ENCODE measurements at places on chromosomes 2 and 18. TPM values are rescaled to one million over a fixed set of nuclear protein-coding genes. Genes with fewer than 3 reads are reported as not detected.

- peaks cover 12% of the 10 kb centered on the region for H3K4me1 ChIP-seq
- H3K27ac ChIP-seq = no peak overlapping the region
- DNase-seq = no peak
- no peak overlapping the region for H3K4me3 ChIP-seq
- H3K27me3 ChIP-seq = no peaks in the 10 kb centered on the region
Measured at GRCh38 chr2:231701456-231702373, 6.6 kb upstream of the PTMA start.

DNA sequence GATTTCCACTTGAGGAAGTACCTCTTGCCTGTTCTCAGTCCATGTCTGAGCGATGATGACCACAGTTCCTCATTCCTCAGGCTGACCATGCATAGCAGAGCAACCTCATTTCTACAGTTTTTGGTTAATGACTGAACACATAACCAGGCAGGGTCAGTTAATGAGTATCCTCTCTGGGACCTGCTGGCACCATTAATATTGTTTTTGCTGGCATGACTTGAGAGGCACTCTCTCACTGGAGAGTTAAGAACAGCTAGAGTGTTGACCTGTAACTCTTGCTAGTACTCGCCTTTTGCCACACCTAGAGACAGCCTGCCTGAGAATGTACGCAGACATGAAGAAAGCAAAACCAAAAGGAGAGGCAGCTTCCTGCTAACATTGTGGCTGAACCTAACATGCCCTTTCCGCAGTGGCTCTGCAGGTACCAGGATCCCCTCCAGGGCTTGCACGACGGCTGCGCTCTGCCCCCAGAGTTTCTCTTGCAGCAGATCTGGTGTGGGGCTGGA, 23.9 kb downstream of the PECR start:
- DNase-seq = peak; percentile 65
- H3K27me3 ChIP-seq = no peaks in the 10 kb centered on the region
- H3K36me3 ChIP-seq = no peaks in the 10 kb centered on the region
- H3K27ac ChIP-seq = peak overlapping the region; percentile 61
- no peak overlapping the region for H3K4me3 ChIP-seq

The NTSR2 gene
- not detected for total RNA-seq

GRCh38 chr2:12847694-12848575, 131.2 kb downstream of the TRIB2 start:
- no peak for DNase-seq
- H3K36me3 ChIP-seq = no peaks in the 10 kb centered on the region
- H3K4me1 ChIP-seq = no peaks in the 10 kb centered on the region
- H3K27ac ChIP-seq = no peak overlapping the region

GRCh38 chr2:32425719-32426141, 68.9 kb downstream of the BIRC6 start:
- no peaks in the 10 kb centered on the region for H3K36me3 ChIP-seq
- H3K4me3 ChIP-seq = no peak overlapping the region
- no peak overlapping the region for H3K27ac ChIP-seq
- H3K4me1 ChIP-seq = peaks cover 60% of the 10 kb centered on the region
- H3K27me3 ChIP-seq = no peaks in the 10 kb centered on the region
- DNase-seq = no peak

The CDH2 gene
- total RNA-seq = not detected

The KLHL29 gene
- total RNA-seq = 1.9 TPM

- H3K4me1 ChIP-seq = no peaks in the 10 kb centered on the region
- no peaks in the 10 kb centered on the region for H3K36me3 ChIP-seq
- no peaks in the 10 kb centered on the region for H3K27me3 ChIP-seq
- no peak for DNase-seq
- H3K27ac ChIP-seq = no peak overlapping the region
- no peak overlapping the region for H3K4me3 ChIP-seq
Measured at GRCh38 chr2:63436488-63436887, 151.8 kb downstream of the WDPCP start.

GRCh38 chr2:30626397-30626796, 179.4 kb downstream of the LCLAT1 start:
- no peak overlapping the region for H3K27ac ChIP-seq
- no peaks in the 10 kb centered on the region for H3K36me3 ChIP-seq
- no peaks in the 10 kb centered on the region for H3K27me3 ChIP-seq
- no peak for DNase-seq

DNA sequence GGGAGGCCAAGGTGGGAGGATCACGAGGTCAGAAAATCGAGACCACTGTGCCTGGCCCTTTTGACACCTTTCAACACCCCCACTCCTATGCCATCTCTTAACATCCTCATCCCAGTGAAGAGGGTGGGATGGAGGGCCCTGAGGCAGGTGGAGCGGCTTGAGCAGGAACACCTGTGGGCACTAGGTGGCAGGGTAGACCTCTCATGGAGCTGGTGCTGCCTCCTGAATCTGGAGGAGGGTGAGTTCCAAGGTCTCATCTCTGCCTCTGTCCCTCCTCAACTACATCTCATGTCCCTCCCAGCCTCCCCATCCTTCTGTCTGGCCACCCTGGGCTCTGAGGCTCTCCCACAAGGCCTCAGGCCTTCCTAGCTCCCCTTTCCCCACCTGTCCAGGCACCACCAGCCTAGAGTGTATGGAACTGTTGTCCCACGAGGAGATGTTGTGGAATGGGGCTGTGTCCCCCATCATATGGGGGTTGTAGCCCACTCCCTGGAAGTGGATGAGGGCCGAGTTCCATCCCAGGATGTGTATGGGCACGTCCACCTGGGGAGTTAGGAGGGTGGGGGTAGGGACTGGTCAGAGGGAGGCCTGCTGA, 17.0 kb upstream of the CRYBA2 start:
- H3K4me3 ChIP-seq = no peak overlapping the region
- H3K4me1 ChIP-seq = no peaks in the 10 kb centered on the region
- H3K27ac ChIP-seq = no peak overlapping the region
- DNase-seq = no peak
- no peaks in the 10 kb centered on the region for H3K27me3 ChIP-seq

The DAW1 gene
- not detected for total RNA-seq

The GORASP2 gene
- total RNA-seq = 82.4 TPM

- no peak overlapping the region for H3K27ac ChIP-seq
- H3K4me1 ChIP-seq = no peaks in the 10 kb centered on the region
- no peak overlapping the region for H3K4me3 ChIP-seq
- DNase-seq = no peak
- H3K27me3 ChIP-seq = no peaks in the 10 kb centered on the region
- no peaks in the 10 kb centered on the region for H3K36me3 ChIP-seq
Measured at GRCh38 chr2:215695861-215696260, 260.0 kb upstream of the FN1 start.

DNA sequence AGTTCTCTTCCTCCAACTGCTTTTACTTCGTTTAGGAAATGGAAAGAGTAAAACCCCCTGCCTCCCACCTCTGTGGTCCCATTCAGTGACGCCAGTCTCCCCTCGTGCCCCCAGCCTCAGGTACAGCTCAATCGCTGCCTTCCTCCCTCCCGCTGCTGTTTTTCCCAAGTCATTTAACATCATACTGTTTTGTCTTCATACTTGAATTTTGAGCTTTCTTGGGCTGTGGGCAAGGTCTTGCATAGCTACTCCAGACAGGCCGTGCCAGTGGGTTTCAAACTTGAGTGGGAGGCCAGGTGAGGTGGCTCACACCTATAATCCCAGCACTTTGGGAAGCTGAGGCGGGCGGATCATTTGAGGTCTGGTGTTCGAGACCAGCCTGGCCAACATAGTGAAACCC, 155.3 kb downstream of the TANC1 start:
- H3K36me3 ChIP-seq = no peaks in the 10 kb centered on the region
- H3K4me3 ChIP-seq = no peak overlapping the region
- DNase-seq = no peak
- H3K27ac ChIP-seq = no peak overlapping the region
- H3K27me3 ChIP-seq = no peaks in the 10 kb centered on the region
- H3K4me1 ChIP-seq = no peaks in the 10 kb centered on the region

GRCh38 chr18:46293742-46294181, 189.6 kb downstream of the HAUS1 start:
- H3K27ac ChIP-seq = no peak overlapping the region
- H3K27me3 ChIP-seq = no peaks in the 10 kb centered on the region
- H3K4me1 ChIP-seq = no peaks in the 10 kb centered on the region
- no peak for DNase-seq

The HES6 gene
- 2.1 TPM for total RNA-seq

DNA sequence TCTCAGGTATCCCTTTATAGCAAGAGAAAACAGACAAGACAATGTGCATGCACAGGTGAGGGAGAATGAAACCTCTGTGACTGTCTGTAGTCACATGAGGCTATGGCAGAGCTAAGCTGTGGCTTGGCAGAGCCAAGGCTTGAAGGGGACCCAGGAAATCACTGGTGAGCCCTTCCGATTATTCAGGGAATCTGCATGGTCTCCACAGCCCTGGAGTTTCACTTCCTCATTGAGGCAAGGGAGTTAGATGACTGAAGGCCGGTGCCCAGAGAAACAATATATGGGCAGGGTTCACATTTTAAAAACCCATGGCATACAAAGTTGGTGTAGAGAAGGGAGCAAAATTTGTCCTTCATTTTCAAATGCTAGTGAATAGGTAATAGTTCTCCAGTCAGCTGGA, 144.4 kb upstream of the REV1 start:
- H3K4me1 ChIP-seq = no peaks in the 10 kb centered on the region
- H3K27me3 ChIP-seq = no peaks in the 10 kb centered on the region
- no peak for DNase-seq
- no peaks in the 10 kb centered on the region for H3K36me3 ChIP-seq

DNA sequence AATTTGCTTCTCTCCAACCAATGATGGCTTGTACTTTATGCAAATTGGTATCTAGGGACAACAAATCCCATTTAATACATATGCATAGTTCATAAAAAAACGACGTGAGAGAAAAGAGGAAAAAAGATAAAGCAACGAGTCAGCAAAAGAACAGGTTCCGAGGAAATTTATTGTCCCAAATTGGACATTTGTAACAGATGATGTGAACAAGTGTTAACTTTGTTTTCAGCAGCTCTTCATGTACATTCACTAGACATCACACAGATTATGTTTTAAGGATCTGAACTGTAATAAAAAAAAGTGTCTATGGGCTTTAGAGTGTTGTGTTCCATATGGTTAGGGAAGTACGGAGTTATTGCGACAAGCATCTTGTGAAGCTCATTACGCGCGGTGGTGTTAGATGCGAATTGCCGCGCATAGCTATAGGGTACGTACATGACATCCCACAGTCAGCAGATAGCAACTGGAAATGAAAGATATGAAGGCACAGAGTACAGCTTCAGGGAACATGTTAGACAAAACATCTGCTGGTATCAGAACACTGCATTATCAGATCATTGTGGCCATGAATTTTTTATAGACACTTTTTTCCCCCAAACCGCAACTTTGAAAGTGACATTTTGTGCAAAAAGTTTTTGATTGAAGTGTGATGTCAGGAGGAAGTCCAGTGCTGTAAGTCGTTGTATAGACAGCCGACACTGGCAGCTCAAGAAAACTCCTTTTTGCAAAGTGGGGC, 1073.1 kb upstream of the FANCL start:
- no peak overlapping the region for H3K4me3 ChIP-seq
- DNase-seq = no peak
- H3K4me1 ChIP-seq = no peaks in the 10 kb centered on the region
- H3K27me3 ChIP-seq = no peaks in the 10 kb centered on the region
- no peak overlapping the region for H3K27ac ChIP-seq

GRCh38 chr2:147456779-147457178, 388.1 kb upstream of the ACVR2A start:
- no peaks in the 10 kb centered on the region for H3K27me3 ChIP-seq
- H3K27ac ChIP-seq = no peak overlapping the region
- no peaks in the 10 kb centered on the region for H3K36me3 ChIP-seq
- no peak overlapping the region for H3K4me3 ChIP-seq
- no peaks in the 10 kb centered on the region for H3K4me1 ChIP-seq

The CD207 gene
- total RNA-seq = not detected

The ABCG5 gene
- not detected for total RNA-seq

- H3K4me1 ChIP-seq = peaks cover 10% of the 10 kb centered on the region
- H3K4me3 ChIP-seq = no peak overlapping the region
- no peak overlapping the region for H3K27ac ChIP-seq
- peaks cover 20% of the 10 kb centered on the region for H3K36me3 ChIP-seq
- H3K27me3 ChIP-seq = no peaks in the 10 kb centered on the region
Measured at GRCh38 chr2:174454566-174454965, 32.3 kb downstream of the GPR155 start.

DNA sequence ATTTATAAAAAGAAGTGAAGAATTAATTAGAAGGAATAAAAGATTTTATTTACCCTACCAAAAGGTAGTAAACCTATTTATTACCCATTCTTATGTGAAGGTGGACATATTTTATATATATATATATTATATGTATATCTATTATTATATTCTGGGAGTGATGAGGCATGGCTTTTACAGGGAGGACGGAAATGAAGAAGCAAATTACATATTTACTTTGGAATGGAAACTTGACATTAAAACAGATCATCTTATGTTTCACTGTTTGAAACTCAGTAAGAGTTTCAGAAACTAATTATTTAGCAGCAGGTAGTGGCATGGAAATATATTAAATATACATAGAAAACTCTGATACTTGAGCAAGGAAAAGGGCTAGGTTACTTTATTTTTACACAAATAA, 143.4 kb downstream of the LCLAT1 start:
- H3K4me1 ChIP-seq = no peaks in the 10 kb centered on the region
- no peak overlapping the region for H3K27ac ChIP-seq
- no peak for DNase-seq
- no peaks in the 10 kb centered on the region for H3K27me3 ChIP-seq

DNA sequence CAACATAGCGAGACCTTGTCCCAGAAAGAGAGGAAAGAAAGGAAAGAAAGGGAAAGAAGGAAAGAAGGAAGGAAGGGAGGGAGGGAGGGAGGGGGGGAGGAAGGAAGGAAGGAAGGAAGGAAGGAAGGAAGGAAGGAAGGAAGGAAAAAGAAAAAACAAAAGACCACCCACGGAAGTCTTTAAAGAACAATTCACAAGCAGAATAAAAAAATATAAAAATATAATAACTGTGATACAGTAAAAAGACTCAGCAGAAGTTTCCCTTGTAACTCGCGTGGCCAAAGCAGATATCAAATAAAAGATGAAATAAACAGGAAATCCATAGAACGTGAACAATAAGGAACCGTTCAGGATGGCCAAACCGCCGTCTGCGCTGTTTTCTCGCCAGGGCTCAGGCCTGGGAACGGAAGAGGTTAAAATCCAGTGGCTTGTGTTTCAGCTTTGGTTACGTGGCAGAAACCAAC, 1.2 kb upstream of the SLC1A4 start:
- H3K27ac ChIP-seq = no peak overlapping the region
- H3K36me3 ChIP-seq = no peaks in the 10 kb centered on the region
- no peak for DNase-seq
- H3K4me1 ChIP-seq = peaks cover 32% of the 10 kb centered on the region

The ID2 gene
- total RNA-seq = 50.8 TPM

DNA sequence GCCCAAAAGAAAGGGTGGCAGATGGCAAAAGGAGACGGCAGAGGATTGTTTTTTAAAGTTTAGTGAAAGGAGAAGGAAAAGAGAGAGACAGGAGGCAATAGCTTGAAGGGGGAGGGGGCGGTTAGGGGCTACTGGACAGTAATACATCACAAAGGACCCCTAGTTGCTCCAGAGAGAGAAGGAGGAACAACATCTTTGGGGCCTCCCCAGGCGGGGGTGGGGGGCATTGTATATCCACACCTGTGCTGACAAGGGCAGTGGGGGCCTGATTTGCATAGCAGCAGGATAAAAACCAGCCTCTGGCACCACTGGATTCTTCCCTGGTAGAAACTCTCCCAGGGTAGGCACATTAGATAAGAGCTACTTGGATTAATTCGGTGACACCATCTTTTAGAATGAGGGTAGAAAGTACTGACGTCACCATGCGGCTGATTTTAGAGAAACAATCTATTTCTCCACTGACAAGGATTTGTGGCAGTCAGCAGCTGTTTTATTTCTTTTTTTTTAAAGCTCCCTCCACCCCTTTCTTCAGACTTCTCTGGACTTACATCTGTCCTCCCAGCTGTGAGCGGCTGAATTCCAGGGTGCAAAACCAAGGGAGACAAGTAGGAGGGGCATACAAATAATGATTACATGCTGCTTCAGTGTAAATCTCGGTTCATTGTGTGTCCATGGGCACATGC, 199.8 kb upstream of the NRP2 start:
- no peaks in the 10 kb centered on the region for H3K27me3 ChIP-seq
- no peak for DNase-seq
- H3K36me3 ChIP-seq = no peaks in the 10 kb centered on the region
- no peak overlapping the region for H3K27ac ChIP-seq
- no peak overlapping the region for H3K4me3 ChIP-seq
